Heart right ventricle (tissue), 16 donors: ENCODE measurements at places on chromosomes 3 and 15.

- H3K36me3 ChIP-seq, result no peaks in the 10 kb centered on the region
- peak; percentile 16 for DNase-seq
- no peaks in the 10 kb centered on the region for H3K27me3 ChIP-seq
- H3K27ac ChIP-seq, result peak overlapping the region; percentile 66
Measured at GRCh38 chr3:26104851-26105251, 315.0 kb downstream of the OXSM start.

DNA sequence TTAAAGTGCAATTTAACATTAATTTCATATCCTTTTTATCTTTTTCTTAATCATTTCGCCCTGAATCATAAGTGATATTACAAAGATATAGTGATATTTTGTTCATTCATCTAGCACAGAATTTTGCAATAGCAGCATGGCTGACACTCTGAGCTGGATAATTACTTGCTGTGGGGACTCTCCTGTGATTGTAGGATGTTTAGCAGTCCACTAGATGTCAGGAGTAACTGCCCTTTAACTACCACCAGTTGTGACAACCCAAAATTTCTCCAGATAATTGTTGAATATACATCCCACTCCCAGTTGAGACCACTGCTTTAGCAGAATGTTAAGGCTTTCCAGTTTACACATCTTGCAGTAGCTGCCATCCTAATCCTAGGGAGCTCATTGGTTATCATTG lies 196.8 kb upstream of the MBNL1 start:
- peaks cover 7% of the 10 kb centered on the region for H3K4me1 ChIP-seq
- H3K27me3 ChIP-seq, result no peaks in the 10 kb centered on the region
- H3K27ac ChIP-seq, result no peak overlapping the region
- no peak for DNase-seq

- H3K4me1 ChIP-seq, result no peaks in the 10 kb centered on the region
- H3K27me3 ChIP-seq, result no peaks in the 10 kb centered on the region
- H3K27ac ChIP-seq, result no peak overlapping the region
- no peak for DNase-seq
Measured at GRCh38 chr3:3734881-3735280, 64.3 kb upstream of the LRRN1 start.

DNA sequence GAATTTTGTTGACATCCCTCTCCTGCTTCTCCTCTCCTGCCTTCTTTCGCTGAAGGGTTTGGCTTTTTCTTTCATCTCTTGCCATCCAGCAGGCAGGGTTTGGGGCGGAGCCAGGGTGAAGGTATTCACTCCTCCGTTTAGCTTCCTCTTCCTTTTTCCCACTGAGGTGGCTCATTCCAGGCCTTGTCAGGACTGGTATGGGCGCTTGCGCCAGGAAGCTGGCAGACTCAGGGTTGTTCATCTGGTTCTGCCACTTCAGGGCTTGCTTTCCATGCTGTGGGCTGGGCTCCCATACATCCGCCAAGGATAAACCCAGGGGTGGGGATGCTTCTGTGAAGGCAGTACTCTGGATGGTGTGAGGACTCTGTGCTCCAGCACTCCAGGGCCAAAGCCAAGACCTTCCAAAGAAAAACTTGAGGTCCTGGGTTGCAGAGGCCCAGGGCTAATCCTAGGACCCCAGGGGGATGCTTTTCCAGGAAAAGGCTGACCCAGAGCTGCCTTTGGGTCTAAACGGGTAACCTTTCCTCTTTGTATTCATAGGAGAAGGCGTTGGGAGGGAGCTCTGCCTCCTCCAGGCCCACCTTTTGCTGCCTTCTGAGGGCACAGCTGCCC lies 7.7 kb upstream of the AMOTL2 start:
- H3K4me3 ChIP-seq, result no peak overlapping the region
- H3K27me3 ChIP-seq, result no peaks in the 10 kb centered on the region
- H3K27ac ChIP-seq, result no peak overlapping the region
- no peak for DNase-seq

DNA sequence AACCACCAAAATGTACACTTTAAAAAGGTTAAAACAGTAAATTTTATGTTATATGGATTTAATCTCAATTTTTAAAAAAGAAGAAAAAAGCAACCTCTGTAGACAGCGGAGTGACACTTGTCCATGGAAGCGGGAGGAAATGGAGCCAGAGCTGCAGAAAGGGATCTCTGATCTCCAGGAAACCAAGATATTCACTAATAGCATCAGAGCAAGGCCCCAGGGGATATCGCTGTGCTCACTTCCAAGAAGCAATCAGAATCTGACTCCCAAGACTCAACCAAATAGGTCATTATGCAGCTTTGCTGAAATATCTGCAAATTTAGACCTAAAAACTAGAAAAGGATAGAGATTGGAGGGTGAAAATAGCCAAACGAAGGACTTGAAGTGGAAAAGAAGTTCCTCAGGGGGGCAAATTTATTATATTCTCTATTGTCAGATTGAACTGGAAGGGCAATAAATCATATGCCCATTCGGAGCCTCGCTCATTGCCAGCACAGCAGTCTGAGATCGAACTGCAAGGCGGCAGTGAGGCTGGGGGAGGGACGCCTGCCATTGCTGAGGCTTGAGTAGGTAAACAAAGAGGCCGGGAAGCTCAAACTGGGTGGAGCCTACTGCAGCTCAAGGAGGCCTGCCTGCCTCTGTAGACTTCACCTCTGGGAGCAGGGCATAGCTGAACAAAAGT lies 62.0 kb upstream of the ATP2C1 start:
- DNase-seq, result no peak
- H3K36me3 ChIP-seq, result no peaks in the 10 kb centered on the region
- no peak overlapping the region for H3K4me3 ChIP-seq
- no peaks in the 10 kb centered on the region for H3K27me3 ChIP-seq
- no peaks in the 10 kb centered on the region for H3K4me1 ChIP-seq

DNA sequence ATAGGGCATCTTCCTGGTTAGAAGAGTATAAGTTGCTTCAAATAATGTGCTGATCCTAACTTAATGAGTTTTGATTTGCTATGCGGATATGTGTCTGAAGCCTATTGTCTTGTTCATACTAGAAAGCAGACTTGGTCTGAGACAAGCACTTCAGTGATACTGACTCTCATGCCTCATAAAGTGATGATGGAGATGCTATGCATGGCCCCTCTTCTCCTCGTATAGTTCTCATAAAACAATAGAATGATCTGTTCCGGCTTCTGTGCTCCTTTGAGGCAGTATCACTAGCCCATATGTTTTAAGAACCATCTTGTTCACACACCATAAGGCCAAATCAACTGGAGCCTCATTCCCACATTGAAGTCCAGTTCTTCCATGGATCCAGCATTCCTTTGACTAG lies 222.1 kb downstream of the LRTM1 start:
- H3K4me3 ChIP-seq, result no peak overlapping the region
- H3K4me1 ChIP-seq, result no peaks in the 10 kb centered on the region

DNA sequence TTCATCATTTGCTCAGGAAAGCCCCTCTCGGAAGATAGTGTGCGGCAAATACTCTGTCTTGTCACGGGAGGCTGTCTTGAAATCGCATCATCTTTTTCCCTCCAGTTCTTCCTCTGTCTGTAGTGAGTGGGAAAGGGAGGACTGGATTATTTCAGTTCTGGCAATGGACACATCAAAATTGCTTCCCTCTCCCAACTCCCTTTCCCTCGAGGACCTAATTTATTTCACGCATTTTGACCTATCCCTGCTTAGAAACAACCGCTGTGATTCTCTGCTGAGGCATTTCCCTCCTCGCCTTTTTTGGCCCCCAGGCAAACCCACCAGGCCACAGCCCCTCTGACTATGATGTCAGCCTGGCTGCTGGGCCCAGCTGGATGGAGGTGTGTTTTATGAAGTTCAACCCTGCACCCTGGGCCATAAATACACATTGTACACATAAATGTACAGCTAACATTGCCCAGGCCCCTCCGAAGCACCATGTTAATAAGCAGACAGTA lies 138.7 kb upstream of the LRTM1 start:
- H3K27ac ChIP-seq, result no peak overlapping the region
- H3K27me3 ChIP-seq, result no peaks in the 10 kb centered on the region
- H3K4me1 ChIP-seq, result no peaks in the 10 kb centered on the region
- H3K4me3 ChIP-seq, result no peak overlapping the region
- H3K36me3 ChIP-seq, result no peaks in the 10 kb centered on the region

GRCh38 chr3:63353383-63353782 lies 75.3 kb downstream of the SYNPR start:
- H3K27me3 ChIP-seq, result peaks cover 57% of the 10 kb centered on the region
- no peaks in the 10 kb centered on the region for H3K36me3 ChIP-seq
- no peak overlapping the region for H3K4me3 ChIP-seq
- no peaks in the 10 kb centered on the region for H3K4me1 ChIP-seq
- DNase-seq, result no peak

DNA sequence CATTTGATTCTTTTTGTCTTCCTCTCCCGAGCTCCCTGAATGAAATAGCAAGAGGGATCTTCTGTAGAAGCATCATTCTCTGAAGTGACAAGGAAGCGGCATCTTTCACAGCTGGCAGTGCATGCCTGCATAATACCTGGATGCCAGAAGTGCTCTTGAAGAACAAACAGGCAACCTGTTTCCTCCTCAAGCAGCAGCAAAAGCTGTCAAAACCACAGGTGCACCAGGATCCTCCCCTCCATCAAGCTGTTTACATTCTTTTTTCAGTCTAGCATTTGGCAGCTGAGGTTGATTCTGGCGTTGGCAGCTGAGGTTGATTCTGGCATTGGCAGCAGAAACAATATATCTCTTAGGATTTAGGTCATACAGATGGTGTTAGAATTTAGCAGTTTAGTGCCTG lies 979.0 kb downstream of the TUSC7 start:
- H3K4me1 ChIP-seq, result no peaks in the 10 kb centered on the region
- DNase-seq, result no peak
- no peak overlapping the region for H3K27ac ChIP-seq
- no peak overlapping the region for H3K4me3 ChIP-seq
- H3K36me3 ChIP-seq, result no peaks in the 10 kb centered on the region

DNA sequence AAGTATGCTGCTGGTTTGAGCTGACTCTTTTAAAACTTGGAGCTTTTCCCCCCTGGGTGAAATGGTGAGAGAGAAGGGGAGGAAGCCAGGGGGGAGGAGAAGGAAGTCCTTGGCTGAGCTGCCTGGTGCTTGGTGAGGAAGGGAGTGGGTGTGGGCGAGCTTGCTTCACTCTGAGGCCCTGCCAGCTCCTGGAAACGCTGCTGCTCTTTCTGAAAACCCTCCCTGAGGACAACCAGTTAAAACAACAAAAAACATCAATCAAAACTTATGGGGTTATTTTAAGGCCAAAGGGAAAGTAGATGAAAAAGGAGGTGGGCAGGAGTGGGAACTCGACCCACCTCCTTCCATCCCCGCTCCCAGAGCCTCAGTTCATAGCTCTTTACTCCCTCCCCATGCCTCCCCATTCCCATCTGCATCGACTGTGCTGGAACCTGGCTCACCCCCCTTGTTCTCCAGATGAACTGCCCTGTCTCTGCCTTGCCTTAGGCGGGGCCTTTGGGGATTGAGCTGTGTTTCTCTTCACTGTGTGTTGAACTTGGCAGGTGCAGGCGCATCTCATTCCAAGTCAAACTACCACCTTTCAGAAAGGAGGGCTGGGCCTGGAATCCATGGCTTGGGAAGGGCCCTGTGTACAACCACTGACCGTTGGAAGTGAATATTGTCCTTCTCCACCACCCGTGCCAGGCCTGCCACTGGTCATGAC lies 166.1 kb downstream of the ZNF621 start:
- H3K27me3 ChIP-seq, result no peaks in the 10 kb centered on the region
- peak; percentile 77 for DNase-seq
- H3K27ac ChIP-seq, result peak overlapping the region; percentile 80
- peaks cover 47% of the 10 kb centered on the region for H3K4me1 ChIP-seq
- no peaks in the 10 kb centered on the region for H3K36me3 ChIP-seq
- no peak overlapping the region for H3K4me3 ChIP-seq

DNA sequence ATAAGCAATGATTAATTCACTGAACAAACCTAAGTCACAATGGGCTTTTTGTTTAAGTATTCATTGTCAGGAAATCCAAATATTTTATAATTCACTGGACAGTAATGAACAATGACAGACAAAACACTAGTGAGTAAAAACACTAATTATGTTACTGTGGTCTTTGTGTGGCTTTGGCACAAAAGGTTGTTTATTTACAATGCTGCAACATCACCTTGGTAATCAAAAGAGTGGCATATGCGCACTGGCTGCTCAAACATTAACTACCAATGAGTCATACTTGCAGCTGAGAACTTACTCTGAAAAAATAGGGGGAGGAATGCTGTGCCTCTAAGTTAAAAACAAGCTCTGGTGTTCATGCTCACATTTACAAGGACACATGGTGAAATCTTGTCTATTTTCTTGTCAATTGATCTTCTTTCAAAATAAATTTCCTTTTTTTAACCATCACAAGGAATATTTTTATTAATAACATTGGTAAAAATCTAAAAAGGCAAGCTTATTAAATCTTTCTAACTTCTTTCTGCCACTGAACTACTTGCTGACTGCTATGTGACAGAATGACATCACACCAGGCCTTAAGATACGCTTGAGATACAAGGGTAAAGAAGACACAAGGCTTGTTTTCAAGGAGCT lies 85.2 kb upstream of the PPIB start:
- H3K27ac ChIP-seq, result peak overlapping the region; percentile 5
- no peak overlapping the region for H3K4me3 ChIP-seq
- no peaks in the 10 kb centered on the region for H3K27me3 ChIP-seq
- H3K4me1 ChIP-seq, result peaks cover 23% of the 10 kb centered on the region

DNA sequence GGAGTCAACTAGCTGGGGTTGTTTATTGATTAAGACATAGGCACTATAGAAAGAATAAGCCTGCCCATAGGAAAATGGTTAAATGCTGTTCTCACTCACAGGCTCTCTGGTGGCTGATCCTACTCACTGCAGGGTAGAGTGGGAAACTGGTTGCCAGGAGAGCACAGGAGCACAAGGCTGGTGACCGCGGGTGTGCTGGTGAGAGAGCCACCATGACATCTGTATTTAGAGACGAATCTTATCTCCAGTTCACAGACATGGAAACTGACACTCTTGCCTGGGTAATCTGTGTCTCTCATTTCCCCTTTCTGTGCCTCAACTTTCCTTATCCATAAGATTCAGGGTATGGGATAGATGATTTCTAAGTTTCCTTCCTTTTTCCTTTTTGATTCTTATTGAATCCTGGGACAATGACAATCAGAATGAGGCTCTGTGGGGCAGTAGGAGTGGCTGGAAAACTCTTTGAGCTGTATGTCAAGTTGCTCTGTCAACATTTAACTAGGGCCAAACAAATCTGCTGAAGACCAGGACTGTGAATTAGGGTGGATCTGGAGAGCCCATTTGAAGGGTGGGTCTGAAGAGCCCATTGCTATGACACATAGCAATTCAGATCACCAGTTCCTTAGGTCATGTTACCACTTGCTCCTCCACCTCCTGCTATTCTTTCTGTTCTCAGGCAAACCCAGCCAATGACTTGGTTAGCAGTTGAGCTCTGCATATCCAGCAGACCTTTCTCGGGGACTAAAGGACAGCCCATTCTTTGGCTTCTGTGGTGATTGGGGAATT lies 286.1 kb upstream of the TBL1XR1 start:
- no peak for DNase-seq
- H3K27ac ChIP-seq, result no peak overlapping the region
- H3K4me3 ChIP-seq, result no peak overlapping the region
- no peaks in the 10 kb centered on the region for H3K36me3 ChIP-seq
- H3K4me1 ChIP-seq, result no peaks in the 10 kb centered on the region

GRCh38 chr3:108345492-108346205 lies 49.3 kb downstream of the HHLA2 start:
- H3K4me1 ChIP-seq, result peaks cover 4% of the 10 kb centered on the region
- no peaks in the 10 kb centered on the region for H3K27me3 ChIP-seq
- H3K4me3 ChIP-seq, result no peak overlapping the region
